ENCODE measurements at places on chromosomes 2 and 18.

DNA sequence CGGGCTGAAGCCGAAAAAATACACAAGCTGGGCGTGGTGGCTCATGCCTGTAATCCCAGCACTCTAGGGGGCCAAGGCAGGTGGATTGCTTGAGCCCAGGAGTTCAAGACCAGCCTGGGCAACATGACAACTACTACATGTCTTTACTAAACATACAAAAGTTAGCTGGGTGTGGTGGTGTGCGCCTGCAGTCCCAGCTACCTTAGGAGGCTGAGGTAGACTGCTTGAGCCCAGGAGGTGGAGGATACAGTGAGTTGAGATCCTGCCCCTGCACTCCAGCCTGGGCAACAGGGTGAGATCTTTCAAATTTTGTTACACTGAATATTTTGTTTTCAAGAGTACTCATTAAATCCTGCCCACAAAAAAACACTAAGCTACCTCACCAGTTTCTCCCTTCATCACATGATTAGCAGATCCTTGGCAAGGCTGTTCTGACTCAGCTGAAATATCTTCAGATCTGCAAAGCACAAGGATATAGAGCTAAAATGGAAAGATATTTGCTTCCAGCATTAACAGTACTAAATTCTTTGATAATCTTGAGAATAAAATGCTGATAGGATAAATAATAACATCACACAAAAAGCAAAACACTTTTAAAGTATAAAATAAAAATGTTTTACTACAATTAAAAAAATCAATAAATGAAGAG lies 28.2 kb upstream of the MCM6 start:
- DNase-seq: no peak

DNA sequence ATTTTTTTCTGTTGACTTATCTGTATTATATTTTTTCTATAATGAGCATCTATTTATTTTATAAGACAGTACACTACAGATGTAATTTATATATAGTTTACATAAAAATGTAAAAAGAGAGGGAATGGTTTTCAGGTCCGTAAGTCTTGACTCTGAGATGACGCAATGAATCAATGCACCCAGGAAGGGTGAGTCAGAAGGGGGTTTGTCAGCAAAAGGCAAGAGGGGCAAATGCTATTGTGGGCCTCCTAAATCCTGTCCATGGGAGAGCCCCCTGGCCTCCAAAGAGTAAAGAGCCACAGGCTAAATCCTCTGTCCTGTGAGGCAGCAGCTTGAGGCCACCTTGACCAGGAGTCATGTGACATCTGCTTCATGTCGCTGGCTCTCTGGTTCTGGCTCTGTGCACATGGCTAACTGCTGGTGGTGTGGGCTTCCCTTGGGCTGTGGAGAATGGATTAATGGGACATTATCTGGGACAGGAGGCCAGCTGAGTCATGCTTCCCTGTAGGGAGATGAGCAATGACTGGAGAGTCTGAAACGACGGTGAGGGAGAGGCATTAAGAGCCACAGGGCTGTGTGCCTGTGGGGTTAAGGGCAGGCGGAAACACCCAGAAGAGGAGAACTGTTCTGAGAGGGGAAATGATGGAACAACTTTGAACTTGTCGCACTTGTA lies 22.8 kb upstream of the ASB18 start:
- DNase-seq: no peak

DNA sequence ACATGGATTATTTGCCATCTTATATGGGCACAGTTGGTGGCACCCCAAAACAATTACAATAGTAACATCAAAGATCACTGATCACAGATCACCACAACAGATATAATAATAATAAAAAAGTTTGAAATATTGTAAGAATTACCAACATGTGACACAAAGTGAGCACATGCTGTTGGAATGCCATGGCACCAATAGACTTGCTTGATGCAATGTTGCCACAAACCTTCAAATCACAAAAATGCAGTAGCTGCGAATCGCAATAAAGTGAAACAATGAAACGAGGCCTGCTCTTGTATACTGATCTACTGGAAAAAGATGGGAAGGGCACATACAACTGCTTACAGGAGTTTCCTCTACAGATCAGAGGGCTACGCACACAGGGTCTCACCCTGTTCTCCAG lies 32.2 kb upstream of the AMMECR1L start:
- DNase-seq: no peak

GRCh38 chr2:112547333-112547732 lies 5.1 kb downstream of the POLR1B start:
- no peak for DNase-seq

DNA sequence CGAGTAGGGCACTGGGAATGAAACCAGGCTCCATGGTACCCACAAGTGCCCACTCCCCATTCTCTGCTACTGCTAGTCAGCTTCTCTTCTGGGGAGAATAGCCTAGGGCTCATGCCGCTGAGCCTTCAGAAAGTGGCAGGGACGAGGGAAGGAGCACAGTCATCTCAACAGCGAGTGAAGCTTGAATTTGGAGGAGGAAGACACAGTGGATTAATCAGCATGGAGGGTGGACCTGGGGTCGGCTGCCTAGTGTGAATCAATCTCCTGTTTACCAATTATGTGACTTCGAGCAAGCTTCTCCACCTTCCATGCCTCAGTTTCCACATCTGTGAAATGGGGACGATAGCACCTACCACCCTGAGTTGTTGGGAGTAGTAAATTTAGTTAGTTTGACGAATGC lies 157.0 kb downstream of the SEPTIN10 start:
- DNase-seq: no peak

- DNase-seq: no peak
Observed at GRCh38 chr2:217049422-217049821, 189.6 kb upstream of the TNP1 start.

DNA sequence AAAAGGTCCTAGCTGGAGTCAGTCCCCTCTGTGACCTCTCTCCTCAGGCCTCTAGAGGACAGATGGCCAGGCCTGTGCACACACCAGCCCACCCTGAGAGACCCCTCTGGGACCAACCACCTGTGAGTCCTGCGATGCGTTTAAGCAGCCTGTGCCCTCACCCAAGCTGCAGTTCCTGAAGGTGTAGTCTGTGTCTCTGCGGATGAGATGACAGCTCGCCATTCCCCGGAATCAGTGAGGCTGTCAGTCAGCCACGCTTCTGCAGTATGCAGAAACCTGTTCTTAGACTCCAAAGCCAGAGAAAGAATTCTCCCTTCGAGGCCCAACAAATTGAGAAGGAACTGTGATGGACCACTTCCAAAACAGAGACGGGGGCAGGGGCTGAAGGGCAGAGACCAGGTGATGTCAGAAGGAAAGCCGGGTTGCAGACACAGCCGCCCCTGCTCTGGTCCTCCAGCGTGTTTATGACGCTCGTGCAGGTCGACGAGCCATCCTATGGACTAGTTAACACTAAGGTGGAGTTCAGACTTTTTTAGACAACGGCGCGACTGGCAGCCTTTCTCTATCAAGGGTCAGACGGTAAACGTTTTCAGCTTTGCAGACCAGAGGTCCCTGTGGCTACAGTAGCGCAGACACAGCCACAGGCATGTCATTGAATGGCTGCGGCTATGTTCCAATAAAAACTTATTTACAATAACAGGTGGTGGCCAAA lies 10.2 kb downstream of the MTERF4 start:
- DNase-seq: no peak

DNA sequence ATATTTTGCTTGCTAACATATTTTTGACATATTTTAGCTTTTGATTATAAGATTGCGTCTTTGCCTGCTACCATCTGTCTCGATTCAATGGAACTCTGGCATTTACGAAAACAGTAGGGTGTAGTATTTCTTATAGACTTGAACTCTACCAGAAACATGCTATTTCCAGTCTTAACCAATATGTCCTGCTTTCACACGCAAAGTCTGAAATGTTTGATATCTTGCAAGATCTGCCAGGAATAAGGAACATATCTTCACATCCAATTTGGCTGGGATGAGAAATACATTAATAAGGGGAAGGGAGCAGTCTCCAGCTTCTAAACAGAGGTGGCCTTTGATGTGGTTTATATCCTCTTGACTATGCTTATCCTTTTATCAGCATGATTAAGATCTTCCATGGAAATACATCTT lies 299.4 kb downstream of the ZNF521 start:
- DNase-seq: no peak

GRCh38 chr2:54271189-54271588 lies 15.2 kb upstream of the TSPYL6 start:
- DNase-seq: no peak

DNA sequence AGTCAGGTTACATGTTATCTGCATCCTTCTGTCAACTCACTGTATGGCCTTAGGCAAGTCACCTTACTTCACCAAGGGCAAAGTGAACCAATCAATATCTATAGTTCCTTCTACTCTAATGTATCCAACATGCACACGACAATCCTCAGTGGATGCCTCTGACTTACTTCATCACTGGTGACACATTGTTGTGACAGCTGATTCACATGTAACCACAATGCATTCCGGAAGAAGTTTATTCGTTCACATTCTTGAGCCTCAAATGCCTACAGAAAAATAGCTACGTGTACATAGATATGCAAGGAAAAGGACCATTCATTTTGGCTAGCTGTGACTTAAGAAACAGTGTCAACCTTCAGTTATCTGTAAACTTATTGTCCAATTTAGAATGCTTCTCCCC lies 26.3 kb upstream of the EPG5 start:
- no peak for DNase-seq

- no peak for DNase-seq
Observed at GRCh38 chr2:24509840-24510239, 18.8 kb downstream of the NCOA1 start.

DNA sequence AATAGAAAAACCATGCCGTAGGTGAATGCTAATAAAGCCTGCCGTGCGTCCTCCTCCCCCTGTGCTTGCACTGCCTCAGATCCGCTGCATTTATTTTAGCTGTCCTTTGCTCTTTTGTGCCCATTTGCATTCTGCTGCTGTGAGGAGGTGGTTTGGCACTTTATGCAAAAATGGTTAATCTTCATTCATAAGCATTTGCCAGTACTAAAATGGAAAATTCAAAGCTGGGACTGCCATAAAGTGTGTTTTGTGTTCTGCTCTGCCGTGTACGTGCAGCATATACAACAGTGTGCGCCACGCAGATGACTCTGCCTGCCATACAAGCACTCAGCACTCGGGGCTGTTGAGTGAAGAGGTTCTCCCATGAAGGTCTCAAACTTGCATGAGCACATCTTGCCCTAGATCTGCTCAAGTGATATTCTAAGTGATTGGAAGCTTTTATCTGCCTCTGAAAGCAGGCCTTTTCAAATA lies 73.6 kb downstream of the SPATS2L start:
- no peak for DNase-seq

DNA sequence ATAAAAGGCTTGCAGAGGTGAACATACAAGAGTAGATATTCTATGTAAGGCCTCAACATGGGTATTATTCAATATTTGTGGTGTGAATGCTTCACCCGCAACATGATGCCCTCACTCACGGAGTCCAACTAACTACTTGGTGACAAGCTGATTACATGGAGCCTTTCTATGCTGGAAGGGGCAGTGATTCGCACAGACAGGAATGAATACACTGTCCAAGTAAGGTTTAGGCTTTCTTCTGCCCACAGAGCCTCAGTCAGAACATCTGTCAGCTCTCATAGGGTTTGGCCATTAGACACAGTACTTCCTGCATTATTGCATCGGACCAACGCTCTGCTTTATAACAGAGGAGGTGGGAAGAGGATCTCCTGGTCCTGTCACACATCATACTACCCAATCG lies 80.3 kb upstream of the SLC35G4 start:
- no peak for DNase-seq

GRCh38 chr18:75133721-75134610 lies 75.0 kb downstream of the PTGR3 start:
- DNase-seq: no peak

GRCh38 chr2:209505410-209505809 lies 81.6 kb downstream of the MAP2 start:
- DNase-seq: no peak

- no peak for DNase-seq
Observed at GRCh38 chr2:45330637-45331409, 280.2 kb downstream of the SRBD1 start.

DNA sequence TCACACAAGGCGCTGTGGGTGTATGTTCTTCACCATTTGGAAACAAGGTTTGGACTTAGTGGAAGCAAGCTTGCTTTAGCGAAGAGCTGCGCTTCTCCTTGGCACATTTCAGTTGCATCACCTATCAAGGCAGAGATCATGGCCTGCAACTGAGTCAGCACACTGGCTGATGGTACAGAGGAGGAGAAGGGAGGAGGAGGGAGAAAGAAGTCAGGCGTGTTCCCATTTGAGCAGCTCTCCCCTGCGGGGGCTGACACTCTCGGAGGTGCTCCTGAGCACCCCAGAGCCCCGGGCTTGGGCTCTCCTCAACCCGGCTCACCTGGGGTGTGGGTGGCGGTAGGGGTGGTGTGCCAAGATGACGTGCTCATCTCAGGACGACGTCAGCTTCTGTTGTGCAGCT lies 6.0 kb upstream of the SERPINB5 start:
- no peak for DNase-seq

Measured in activated CD4-positive, alpha-beta T cell treated with anti-CD3 and anti-CD28 coated beads for 36 hours (primary cell).